ENCODE measurements at places on chromosomes 3 and 15. TPM values are rescaled to one million over a fixed set of nuclear protein-coding genes. Genes with fewer than 3 reads are reported as not detected.

DNA sequence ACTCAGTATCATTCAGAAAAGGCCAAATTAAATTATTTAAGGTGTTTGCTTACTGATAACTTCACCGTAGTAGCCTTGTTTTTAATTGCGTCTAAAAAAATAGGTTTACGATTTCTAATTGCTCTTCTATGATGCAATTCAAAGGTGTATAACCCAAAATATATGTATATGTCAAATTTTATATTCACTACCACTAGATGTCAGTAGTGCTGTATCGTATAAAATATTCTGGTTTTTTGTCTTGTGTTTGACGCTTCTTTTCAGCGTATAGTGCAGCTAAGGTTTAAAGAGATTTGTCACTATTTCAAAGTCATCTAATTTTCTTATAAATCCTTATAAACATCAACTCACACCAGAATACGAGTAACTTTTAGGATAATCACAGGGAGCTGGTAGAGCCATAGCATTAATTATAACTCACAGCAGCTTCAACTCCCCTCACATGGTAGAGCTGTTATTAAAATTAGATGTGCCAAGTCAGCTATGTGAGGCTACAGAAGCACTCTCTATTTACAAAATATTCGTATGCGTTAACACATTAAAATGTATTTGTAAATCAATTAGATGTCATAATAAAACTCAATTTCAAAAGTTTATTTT is 3.5 kb downstream of the PFN2 start:
- DNase-seq = no peak

DNA sequence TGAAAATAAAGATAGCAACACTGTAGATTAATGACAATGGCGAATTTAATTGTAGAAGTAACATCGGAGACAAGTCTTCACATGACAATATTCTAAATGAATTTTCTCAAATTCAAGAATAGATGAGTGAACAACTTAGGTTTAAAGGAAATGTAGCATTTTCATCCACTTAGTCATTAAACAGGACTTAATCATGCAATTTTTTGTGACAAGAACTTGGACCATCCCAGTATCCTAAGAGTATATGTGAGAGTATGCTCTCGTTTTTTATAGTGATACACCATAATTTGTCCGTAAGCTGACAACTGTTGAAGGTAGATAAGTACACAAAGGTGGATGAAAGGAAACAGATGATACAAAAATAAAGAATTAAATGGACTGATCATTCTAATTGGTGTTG is 81.5 kb downstream of the DLG1 start:
- no peak for DNase-seq

DNA sequence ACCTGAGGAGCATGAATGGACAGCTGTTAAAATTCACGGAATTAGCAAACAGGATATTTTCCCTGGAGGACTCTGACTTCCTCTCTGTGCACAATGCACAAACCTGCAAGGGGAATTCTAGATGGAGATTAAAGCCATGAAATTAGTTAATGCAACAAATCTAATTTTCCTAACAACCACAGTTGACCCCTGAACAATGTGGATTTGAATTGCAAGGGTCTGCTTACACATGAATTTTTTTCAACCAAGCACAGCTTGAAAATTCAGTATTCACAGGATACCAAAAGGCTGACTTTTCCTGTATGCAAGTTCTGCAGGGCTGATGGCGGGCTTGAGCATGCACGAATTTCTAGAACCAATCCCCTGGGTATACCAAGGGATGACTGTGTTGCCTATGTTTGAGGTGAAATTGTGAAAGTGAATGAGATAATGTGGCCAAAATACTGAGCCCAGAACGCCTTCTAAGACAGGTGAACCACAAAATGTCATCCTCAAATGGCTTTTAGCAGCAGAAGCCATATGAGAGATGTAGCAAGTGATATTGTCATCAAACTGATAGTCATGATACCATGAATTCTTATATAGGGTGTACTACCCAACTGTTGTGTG is 52.5 kb downstream of the COL8A1 start:
- no peak for DNase-seq

GRCh38 chr3:184361532-184361931 is at the start of the genes CLCN2 and POLR2H:
CLCN2 (minus strand) TSS chr3:184361605; CDS start chr3:184361479, 126 bp downstream.
POLR2H (plus strand) TSS chr3:184361710; CDS start chr3:184363493, 1,783 bp downstream.
- peak; percentile 73 for DNase-seq

DNA sequence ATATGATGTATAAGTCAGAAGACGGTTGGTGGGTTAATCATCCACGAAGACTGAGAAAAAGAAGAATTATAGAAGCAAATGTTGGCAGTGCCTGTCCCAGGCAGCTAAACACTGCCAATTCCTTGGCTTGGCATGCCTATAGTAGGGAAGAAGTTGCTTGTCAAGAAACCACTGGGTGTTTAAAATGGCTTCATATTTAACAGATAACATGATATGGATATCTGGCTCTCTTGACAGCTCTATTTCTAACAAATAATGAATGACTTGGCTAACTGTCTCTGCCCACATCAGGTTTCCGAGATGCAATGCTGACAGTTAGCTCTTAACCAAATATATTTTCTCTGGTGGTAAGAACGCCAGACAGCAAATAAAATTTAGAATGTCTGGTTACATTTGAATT is 341.7 kb upstream of the KCNMB2 start:
- DNase-seq = no peak

Gene UROC1
- not detected for total RNA-seq

Gene FOXL2
- not detected for total RNA-seq

Gene LYZL4
- total RNA-seq = not detected
